ENCODE measurements at places on chromosomes 12 and 14.

DNA sequence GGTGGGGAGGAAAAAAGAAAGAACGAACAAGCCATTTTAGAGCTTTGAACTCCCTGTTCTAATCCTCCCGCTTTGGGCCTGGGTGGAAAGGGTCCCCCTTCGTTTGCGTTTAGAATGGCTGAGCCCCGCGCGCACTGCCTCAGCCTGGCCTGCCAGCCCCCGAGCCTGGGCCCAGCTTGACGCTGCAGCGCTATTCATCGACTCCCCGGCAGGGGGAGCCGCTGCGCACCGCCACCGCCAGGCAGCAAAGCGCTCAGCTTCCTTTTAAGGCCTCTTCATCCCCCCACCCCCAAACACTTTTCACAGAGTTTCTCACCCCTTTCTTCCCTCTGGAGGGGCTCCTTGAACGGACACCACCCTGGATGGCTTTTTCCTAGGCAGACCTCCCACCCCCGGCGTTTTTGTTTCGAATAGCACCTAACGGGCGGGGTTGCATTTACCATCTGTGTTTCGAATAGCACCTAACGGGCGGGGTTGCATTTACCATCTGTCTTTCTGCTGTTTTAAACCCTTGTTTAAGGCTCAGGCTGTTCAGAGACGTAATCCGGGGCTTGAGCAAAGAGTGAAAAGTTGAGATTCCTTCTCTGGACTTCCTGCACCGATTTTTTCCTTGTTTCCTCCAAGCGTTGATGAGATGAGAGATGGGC lies 56.4 kb upstream of the PIWIL1 start:
- DNase-seq, result peak; percentile 13

DNA sequence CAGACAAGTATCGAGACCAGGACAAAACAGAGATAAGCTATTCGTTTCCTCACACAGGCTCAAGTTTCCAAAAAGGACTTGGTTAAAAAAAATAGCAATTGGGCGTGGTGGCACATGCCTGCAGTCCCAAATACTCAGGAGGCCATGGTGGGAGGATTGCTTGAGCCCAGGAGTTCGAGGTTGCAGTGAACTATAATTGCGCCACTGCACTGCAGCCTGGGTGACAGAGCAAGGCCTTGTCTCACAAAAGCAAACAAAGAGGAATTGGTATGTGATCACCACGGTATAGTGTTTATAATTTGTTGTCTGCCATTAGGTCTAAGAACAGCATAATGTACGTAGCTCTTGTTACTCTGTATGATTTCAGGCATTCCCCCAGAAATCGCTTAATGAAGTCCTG lies 175.3 kb downstream of the DERA start:
- no peak for DNase-seq

DNA sequence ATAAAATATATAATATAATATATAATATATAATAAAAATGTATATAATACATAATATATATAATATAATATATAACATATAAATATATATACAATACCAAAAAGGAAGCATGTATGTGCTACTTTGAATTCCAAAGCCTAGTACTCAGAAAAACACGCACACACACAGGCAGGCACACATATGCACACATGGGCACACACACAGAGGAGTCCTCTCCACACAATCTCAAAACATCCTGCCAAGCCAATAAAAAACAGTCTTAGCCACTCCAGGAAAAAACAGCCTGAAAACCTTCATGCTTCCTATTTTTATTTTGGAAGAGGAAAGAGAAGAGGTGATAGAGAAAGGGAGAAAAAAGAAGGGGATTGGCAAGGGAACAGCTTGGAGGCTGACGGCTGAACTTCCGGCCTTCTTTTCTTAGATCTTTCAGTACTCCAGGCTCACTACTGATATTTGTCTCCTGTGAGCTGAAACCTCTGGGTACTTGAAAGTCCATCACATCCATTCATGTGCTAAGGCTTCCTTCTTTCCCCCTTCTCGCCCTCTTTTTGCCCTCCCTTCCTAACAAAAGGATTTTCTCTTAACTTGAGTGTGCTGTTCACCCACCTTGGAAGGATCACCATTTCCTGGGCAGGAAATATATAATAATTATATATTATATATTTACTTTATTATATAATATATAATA lies 394.2 kb downstream of the NUAK1 start:
- no peak for DNase-seq

DNA sequence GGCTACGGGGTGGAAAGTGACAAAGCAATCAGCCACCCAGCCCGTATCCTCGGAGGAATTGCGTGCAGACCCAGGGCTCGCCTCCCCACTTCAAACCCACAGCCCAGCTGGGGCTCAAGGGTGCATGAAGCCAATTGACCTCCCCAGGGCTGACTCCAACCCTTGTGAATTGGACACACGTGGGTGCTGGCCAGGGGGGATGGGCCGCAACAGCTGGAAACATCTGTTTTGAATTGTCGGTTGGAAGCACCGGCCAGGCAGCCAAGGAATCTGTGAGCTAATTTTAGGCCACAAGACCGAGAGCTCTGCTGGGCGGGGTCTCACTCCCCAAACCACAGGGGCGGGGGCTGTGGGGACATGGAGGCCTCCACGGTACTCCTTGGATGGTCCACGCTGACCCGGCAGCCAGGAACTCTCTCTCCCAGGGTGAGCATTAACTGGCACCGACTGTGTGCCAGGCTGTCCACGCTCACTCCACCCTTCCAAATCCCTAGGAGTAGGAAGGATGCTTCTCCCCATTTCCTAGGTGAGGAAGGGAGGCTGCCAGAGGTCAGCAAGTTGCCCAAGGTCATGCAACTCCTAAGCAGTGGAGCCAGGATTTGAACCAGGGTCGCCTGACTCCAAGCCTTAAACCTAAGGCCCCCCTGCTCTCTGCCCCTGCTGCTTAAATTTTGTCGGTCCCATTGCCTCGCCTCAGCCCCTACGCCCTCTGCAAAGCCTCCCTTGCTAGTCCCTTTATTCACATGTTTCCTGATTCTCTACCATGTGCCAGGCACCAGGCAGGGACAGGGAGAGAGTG lies 11.9 kb upstream of the TMEM119 start:
- DNase-seq, result no peak

DNA sequence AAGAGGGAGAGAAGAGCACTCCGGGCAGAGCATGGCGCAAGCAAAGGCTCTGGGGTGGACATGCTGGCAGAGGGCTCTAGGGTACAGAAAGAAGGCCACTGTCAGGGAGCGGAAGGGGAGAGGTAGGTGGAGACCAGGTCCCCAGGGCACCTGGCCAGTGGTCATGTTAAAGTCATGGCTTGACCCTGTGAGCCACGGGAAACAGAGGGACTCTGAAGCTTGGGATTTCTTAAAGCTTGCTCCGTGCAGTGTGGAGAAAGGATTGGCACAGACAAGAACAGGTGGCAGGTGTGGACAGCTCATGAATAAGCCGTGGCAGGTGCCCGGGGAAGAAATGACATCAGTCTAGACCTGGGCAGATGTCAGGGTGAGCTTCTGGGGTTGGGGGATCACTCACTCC lies 413.8 kb downstream of the BCL11B start:
- DNase-seq, result no peak

DNA sequence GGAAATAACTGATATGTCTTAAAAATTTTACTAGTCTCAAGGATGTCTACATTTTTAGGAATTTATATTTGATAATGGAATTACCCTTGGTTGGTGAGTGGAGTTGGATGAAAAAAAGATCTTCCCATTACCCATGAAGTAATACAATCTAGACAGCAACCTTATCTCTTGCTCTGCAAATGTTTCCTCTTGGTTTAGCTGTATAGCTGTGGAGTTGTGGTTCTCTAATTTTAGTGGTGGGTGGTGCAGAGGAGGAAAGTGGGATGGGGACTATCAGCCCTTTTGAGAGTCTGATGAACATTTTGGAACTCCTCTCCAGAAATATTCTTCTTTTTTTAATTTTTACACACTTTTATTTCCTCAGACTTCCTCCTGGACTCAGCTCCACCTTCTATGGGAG lies 17.1 kb downstream of the SPX start:
- no peak for DNase-seq

DNA sequence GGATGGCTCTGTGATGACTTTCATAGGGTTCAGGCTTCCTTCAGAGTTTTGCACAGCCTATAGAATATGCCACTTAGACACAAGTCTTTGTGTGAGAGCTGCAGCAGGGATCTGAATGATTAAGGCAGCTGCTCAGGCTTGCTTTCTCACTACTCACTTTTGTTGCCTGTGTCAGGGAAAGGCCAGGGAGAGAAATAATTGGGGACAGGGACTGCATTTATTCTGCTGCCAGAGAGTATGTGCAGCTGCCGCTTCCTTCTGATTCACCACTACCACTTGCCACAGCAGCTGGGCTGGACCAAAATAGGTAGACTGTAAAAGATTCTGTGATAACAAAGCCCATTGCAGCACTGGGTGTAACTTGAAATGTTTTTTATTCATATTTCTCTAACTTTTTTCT lies 49.7 kb downstream of the TRMT5 start:
- DNase-seq, result no peak

- DNase-seq, result no peak
Measured at GRCh38 chr12:119180380-119181040, 1.8 kb downstream of the HSPB8 start.

DNA sequence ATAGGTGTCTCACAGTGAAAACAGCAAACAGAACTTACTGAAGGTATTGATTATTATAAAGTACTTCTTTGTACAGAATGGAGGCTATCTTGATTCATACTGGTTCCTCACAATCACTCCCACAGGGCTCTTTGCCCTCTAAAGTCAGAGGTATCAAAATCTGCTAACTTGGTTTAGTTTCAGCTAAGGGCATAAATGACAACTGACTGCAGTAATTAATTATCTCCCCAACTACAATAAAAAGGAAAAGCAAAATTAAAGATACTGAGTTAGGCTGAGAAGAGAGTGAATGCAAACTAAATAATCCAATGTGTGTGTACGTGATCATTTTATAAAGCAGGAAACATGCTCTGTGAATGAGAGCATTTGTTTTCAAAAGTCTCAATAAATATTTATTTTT lies 338.7 kb downstream of the ACSS3 start:
- DNase-seq, result no peak

GRCh38 chr14:38989922-38990546 lies 113.0 kb downstream of the SEC23A start:
- DNase-seq, result no peak

DNA sequence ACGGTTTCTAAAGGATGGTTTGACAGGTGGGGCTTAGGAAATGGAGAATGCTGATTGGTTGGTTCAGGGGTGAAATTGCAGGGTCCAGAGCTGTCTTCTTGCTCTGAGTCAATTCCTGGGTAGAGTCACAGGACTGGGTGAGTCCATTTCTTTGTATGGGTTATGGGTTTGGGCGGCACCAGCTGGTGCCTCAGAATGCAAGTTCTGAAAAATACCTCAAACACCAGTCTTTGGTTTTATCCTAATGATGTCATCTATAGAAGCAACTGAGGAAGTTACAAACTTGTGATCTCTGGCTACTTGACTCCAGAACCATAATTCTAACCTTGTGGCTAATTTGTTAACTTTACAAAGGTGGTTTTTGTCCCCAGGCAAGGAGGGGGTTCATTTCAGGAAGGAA lies 47.6 kb upstream of the EIF5 start:
- DNase-seq, result no peak

- DNase-seq, result no peak
Measured at GRCh38 chr14:35158951-35159653, 36.8 kb downstream of the PRORP start.

DNA sequence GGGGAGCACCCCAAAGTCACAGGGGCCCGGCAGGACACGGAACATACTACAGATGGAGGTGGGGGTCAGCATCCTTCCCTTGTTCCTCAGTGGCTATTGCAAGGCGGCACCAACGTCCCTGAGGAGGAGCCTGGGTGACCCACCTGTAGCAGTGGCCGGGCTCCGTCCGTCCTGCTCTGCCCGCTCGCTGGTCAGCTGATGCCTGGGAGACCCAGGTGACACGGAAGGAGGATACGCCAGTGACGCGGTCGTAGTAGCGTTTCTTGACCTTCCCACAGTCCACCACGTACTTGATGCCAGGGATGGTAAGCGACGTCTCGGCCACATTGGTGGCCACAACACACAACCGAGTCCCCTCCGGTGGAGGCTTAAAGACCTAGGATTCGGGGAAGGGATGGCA lies 24.7 kb downstream of the DHX37 start:
- no peak for DNase-seq

GRCh38 chr12:121592320-121592719 lies 11.5 kb upstream of the KDM2B start:
- DNase-seq, result no peak

GRCh38 chr12:39586816-39587215 lies 32.8 kb downstream of the ABCD2 start:
- no peak for DNase-seq

GRCh38 chr12:17810399-17810798 lies 279.6 kb downstream of the RERGL start:
- no peak for DNase-seq

GRCh38 chr14:71289536-71289935 lies 382.3 kb downstream of the PCNX1 start:
- DNase-seq, result peak; percentile 54

All from GM06990 (cell line).